Natural killer cell treated with Interleukin-12 subunit alpha and Interleukin-12 subunit beta and Interleukin-15 and Interleukin-18, amount 100 ng/mL, for 72 hours (primary cell): ENCODE measurements at places on chromosomes 1 and 21.

DNA sequence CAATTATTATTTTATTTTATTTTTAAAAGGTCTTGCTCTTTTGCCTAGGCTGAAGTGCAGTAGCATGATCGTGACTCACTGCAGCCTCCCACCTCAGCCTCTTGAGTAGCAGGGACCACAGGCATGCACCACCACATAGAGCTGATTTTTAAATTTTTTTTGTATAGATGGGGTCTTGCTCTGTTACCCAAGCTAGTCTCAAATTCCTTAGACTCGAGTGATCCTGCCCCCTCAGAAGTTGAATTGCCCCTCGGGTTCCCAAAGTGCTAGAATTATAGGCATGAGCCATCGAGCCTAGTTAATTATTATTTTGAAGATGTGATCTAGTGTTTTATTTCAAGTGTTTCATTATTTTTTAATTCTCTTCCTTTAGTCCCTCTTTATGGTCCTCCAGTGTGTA lies 12.2 kb downstream of the MSH4 start:
- no peak for DNase-seq

DNA sequence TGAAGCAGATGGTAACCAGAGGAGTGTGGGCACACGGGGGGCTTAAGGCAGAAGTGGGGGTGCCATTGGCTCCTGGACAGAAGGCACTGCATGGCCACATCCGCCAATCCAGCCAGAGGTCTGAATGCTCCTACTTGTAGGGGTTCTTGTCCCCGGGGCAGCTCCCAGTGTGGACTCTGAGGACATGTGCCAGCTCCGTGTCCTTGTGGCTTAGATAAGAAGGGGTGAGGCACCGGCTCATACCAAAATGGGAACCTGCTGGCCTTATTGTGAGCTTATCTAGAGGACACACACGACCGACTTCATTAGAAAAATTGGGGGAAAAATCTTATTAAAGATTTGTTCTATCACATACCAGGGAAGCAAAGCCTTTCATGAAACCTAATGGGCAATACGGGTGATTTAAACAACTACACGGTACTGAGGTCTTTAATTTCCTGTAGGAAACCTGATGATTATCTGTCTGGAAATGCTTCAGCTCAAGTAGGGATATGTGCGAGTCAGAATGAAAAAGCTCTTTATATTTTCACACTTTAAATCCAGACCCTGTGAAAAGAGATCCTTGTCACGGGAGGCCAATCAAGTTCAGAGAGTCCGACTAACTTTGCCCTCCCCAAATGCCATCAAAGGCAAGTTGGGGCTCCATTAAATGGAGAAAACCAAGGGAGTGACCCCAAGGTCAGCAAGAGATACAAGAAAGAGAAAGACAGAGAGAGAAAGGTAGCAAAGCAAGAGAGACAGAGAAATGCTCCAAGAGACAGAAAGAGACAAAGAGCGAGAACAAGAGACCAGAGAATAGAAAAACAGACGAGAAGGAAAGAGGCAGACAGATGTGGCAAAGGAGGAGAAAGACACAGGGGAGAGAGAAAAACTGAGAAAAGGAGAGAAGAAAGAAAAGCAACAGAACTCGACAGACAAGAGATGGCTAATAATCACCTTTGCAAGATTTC lies 14.1 kb upstream of the KCNN3 start:
- DNase-seq: no peak

GRCh38 chr1:86887479-86888162 lies 26.3 kb downstream of the SELENOF start:
- no peak for DNase-seq

- DNase-seq: no peak
These were observed 152.3 kb downstream of the PCNX2 start for GRCh38 chr1:233143241-233143640.

- no peak for DNase-seq
These were observed 250.8 kb downstream of the KCNJ6 start for GRCh38 chr21:37665230-37666024.

DNA sequence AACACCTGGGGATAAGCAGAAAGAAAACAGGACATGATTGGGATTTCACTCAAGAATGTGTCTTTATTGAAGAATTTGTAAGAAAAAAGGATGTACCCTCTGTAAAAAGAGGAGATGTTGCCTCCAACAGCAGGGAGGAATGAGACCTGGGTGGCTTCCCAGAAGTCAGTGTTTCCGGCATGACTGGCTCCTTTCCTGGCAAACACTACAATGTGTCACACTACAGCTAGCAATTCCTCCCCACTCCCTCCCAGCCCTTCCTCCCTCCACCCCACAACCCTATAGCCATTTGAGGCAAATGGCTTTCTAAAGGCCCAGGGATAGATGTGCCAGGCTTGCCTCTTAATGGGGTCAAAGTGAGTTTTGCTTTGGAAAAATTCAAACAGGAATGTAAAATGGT lies 11.5 kb upstream of the COL8A2 start:
- DNase-seq: no peak

- DNase-seq: no peak
These were observed 97.9 kb upstream of the RAB3GAP2 start for GRCh38 chr1:220370041-220370700.

- DNase-seq: no peak
These were observed 690 bp downstream of the C1orf216 start for GRCh38 chr1:35717911-35718476.

GRCh38 chr1:235923466-235924021 lies 56.8 kb upstream of the LYST start:
- DNase-seq: no peak

- no peak for DNase-seq
These were observed 41.1 kb downstream of the COLGALT2 start for GRCh38 chr1:183996396-183996795.

DNA sequence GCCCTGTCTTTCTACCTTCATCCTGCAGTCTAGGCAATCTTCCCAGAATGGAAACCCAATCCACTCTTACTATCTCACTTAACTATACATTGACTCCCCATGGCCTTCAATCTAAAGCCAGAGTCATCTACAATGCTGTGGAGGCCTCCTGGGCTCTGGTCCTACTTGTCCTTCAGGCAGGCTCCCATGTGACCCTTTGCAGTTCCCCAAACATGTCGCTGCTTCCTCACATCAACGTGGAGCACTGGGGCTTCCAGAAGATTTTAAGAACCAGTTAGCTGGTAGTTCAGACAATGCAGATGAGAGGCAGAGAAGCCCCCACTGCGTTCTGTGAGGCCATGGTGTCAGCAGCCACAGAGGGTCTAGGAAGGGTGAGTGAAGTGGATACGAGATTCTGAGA lies 18.6 kb downstream of the LYPD8 start:
- DNase-seq: no peak

- no peak for DNase-seq
These were observed 85.2 kb downstream of the ARHGEF10L start for GRCh38 chr1:17624611-17625233.

GRCh38 chr1:159089184-159089791 lies 12.7 kb upstream of the AIM2 start:
- DNase-seq: no peak

DNA sequence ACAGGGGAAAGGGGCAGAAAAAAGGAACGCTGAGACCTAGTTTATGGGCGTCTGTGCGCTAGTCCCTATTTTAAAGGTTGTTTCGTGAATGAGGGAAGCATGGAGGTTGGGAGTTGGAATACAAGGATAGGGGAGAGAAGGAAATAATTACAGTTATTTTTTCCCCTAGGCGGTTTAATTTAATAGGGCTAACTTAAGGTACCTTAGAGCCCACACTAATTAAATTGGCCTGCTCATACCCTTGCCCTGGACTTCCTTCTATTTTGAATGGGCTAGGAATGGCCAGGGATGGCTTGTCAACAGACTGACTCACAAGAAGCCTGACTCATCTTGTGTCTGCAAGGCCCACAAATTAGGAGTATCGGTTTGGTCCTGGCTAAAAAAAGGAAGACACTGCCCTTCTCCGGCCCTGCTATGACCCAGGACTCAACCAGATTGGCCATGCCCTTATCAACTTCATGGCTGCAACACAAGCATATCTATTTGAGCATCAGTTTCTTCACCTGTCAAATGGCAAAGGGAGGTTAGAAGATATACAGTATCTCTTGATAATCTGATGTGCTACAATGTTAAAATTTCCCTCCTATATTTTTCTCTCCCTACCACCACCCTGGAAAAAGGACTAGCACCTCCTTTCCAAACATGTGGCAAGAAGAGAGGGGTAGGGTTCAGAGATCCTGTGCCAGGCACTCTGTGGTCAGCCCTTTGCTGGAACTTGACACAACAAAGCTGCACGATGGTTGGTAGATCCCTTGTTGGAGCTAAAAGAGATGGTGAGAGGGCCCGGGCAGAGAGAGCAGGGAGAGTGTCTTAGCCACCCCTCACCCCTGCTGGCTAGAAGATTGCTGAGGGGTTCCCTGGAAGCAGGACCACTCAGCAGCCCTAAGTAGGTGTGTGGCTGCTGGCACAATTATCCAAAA lies 2.2 kb upstream of the SSBP3 start:
- DNase-seq: no peak

DNA sequence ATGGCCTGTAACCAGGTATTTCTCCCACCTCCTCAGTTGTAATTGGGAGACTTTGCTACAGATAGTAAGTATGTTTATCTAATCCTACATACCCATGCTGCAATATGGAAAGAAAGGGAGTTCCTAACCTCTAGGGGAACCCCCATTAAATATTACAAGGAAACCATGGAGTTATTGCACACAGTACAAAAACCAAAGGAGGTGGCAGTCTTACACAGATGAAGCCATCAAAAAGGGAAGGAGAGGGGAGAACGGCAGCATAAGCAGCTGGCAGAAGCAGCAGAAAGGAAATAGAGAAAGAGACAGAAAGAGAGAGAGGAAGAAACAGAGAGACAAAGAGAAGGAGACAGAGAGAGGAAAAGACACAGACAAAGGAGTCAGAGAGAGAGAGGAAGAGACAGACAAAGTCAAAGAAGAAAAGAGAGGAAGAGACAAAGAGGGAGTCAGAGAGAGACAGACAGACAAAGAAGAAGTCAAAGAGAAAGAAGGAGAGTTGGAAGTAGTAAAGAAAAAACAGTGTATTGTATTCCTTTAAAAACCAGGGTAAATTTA lies 142.9 kb downstream of the FASLG start:
- DNase-seq: no peak

DNA sequence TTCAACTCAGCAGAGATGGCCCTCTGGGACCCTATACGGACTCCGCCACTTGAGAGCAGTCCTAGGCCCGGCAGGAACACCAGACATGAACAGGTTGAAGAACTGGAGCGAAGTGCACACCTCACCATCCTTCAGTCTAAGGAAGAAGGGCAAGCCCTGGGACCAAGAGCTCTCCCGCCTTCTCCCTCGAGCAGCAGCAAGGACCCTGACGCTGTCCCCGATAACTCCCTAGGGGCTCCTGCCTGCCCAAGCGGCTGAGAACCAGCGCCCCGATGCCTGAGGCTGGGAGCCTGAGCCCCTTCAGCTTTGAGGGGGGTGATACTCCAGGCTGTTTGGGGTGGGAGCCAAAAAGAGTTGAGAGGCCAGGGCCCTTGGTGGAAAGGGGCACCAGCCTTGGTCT lies 10.2 kb downstream of the TMEM81 start:
- no peak for DNase-seq

GRCh38 chr1:106717591-106717990 lies 338.9 kb upstream of the PRMT6 start:
- DNase-seq: no peak

DNA sequence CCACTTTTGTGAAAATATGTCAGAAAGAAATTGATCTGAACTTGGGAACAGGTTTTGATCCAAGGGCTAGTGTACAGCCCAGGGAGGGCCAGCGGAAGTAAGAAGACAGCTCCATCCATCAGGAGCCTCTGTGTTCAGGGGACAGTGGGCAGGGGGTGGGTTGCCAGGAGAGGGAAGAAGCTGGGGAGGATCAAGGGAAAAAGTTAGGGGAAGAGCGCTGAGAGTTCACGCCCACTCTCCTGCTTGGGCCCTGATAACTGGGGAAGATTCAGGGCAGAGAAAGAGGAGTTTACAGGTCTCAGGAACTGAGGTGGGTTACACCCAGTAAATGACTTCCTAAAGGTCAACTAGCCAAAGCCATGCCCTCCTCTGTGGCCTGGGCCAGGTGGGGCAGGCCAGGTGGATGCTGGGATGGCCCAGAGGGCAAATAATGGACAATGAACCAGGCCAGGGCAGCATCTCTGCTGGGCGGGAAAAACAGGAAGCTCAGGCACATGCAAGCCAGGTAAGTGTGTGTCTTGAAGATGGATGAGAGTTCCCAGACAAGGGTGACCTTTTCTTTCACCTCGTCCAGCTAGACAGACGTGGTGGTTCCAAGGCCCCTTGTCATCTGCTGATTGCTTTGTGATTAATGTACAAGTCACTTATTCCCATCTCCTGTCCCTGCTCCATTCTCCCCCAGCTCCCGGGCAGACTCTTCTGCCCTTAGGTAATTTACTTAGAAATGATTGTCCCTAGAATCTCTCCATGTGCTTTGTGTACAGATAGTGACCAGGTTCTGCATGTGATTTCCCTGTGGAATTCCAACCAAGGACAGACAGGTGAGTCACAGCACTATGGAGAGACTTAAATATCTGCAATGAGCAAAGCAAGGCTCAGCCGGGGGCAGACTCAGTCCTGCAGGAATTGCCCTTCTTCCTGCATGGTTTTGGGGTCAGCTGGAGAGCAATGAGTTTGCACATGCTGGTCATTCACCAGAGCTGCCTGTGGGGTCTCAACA lies 57.0 kb downstream of the MDM4 start:
- no peak for DNase-seq

DNA sequence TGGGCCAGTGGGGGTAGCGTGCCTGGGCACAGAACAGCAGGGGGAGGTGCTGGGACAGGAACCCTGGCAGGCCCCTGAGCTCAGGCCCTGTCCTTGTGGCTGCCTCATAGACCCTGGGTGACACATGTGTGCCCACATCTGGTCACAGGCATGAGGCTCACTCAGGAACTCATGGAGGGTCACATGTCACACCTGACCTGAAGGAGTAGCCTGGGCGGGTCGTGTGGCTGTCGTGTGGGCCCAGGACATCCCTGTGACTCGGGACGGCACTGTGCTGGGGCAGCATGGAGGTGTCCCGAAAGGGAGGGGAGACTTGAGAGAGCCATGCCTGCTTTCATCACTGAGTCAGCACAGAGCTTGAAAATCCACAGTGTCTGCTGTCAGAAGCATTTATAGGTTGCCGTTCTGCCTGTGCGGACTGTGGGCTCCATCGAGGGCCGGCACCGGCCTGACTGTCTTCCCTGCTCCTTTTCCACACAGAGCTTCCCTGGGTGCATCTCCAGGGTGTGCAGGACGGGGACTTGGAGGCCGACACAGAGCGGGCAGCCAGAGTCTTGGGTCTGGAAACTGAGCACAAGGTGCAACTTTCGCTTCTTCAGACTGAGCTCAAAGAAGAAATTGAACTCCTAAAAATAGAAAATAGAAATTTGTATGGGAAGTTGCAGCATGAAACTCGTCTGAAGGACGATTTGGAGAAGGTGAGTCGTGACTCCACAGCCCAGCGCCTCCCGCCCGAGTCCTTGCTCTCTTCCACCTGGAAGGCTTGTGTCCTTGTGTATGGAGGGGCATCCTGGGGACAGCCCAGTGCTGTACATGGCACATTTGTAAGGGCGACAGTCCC lies 32.8 kb downstream of the PCNT start:
- no peak for DNase-seq

DNA sequence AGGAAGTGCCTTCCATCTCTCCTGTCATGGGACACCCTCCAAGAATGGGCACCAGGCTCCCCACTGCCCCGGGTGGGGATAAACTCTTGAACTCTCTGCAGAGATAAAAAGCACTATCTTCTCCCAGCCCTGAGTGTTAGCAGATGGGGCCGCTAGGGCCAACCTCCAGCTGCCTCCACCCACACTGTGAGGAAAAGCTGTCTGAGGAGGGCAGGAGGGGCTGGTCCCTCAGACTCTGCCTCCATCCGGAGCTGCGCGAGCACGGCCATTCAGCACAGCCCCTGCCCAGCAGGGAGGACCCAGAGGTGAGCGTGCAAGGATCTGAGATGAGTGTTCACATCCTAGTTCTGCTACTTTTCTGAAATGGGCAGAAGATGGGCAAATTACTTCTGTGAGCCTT lies 51.8 kb upstream of the TRABD2B start:
- DNase-seq: no peak

- no peak for DNase-seq
These were observed 17.4 kb downstream of the FMO1 start for GRCh38 chr1:171265686-171266085.
